Stimulated activated CD8-positive, alpha-beta memory T cell treated with anti-CD3 and anti-CD28 coated beads, Interleukin-4, amount 100 ng/mL, for 1 hour (primary cell): ENCODE measurements at places on chromosomes 4 and X.

DNA sequence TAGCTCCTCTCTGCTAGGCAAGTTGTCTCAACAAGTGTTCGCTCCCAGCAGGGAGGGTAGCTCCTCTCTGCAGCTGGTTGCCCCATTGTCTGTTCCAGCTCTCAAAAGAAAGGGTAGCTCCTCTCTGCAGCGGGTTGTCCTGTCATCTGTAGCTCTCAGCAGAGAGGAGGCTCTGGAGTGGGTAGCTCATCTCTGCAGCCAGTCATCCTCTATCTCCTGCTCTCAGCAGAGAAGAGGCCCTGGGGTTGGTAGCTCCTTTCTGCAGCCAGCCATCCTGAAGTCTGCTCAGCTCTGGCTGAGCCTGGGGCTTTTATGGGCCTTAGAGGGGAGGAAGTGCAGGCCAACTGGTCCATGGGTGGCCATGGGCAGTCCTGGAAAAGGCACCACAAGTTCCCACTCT is 342.7 kb downstream of the PTTG2 start:
- no peak for DNase-seq

DNA sequence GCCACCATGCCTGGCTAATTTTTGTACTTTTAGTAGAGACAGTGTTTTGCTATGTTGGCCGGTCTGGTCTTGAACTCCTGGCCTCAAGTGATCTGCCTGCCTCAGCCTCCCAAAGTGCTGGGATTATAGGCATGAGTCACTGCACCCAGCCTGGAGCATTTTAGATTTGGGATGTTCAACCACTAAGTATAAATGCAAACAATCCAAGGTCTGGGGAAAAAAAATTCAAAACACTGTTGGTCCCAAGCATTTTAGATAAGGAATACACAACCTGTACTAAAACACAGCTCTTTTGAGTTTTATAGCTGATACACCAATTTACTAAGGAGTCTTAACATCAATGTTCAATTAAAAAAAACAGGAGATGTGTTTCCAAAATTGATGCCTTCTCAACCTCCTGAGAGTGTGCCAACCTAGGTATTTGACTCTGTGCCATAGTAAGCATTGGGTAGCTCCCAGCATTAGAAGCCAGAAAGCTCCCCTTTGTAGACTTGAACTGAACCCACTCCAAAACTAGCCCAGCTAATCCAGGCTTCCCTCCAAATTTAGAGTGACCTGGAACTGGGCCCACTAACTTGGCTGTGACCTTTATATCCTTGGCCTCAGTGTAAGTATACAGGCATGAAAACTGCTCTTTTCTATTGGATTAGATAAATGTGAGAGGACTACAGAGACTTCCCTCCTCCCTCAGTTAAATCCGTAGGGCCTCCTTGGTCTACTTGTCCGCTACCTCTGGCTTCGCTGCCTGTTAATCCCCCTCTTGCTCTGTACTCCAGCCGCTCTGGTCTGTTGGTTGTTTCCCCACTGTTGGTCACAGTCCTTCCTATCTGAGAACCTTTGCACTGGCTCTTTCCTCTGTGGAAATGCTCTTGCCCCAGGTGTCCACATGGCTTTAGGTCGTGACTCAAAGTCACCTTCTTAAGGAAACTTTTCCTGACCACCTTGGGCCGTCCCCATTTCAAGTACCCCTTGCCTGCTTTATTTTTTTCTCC is 77.6 kb downstream of the CCKAR start:
- no peak for DNase-seq

GRCh38 chr4:143294310-143294709 is 42.4 kb upstream of the GAB1 start:
- no peak for DNase-seq

DNA sequence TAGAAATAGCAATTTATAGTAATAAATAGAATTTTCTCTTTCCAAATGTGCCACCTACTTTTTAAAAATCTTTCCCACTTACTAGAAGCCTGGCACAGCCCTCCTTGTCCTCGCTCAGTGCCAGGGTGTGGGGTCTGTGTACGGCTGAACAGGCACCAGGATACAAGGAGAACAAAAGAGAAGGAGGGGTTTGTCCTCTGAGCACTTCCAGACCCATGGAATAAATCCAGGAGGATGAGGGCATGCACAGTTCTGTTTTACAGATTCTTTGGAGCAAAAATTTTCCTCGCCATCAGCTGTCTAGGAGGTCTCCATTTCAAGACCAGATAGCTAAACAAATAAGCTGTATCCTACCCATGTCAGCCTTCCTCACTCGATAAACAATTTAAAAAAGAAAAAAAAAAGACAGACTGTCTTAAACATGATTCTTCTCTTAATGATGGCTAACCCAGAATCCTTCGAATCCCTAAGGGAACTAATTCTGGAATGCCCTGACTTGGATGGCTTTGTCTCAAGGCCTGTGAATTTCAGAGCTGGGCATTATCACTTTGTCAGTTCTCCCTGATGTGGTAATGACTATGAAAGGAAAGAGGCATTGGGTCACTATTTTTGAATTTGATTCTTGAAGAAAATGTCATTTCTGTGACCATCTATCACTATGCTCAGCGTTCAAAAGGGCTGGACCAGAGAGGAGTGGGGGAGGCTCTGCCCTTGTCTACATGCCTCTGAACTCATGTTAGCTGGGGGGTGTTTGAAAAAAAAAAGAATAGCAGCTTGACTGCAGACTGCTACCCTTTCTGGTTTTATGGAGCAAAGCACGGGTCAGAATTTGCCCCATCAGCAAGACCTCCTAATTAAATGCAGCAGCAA is 151.0 kb downstream of the DCTD start:
- DNase-seq, result no peak

- no peak for DNase-seq
Measured at GRCh38 chr4:108738003-108738706, 24.7 kb downstream of the ETNPPL start.

- no peak for DNase-seq
Measured at GRCh38 chr4:57877047-57877458, 766.9 kb upstream of the IGFBP7 start.

GRCh38 chrX:39262641-39263040 is 461.4 kb downstream of the MID1IP1 start:
- no peak for DNase-seq

DNA sequence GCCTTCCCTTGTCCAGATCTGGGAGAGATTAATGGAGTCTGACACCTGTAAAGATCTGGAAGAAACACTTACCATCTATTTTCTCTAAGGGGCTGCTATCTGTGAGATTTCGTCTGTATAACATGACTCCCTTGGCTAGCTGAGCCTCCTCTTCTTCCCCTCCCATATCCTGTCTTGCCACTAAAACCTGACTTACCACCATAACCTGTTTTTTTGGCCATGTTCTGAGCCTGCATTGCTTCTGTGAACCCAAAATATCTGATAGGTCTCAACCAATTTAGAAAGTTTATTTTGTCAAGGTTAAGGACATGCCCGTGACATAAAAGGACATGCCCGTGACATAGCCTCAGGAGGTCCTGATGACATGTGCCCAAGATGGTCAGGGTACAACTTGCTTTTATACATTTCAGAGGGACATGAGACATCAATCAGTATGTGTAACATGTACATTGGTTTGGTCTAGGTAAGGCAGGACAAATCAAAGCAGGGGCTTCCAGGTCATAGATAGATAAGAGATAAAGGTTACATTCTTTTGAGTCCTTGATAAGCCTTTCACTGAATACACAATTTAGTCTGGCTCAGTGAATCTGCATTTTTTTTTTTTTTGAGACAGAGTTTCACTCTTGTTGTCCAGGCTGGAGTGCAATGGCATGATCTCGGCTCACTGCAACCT is 11.4 kb downstream of the MGST2 start:
- DNase-seq, result no peak
